COR-L47 (cell line): ENCODE measurements at places on chromosomes 5 and 9.

DNA sequence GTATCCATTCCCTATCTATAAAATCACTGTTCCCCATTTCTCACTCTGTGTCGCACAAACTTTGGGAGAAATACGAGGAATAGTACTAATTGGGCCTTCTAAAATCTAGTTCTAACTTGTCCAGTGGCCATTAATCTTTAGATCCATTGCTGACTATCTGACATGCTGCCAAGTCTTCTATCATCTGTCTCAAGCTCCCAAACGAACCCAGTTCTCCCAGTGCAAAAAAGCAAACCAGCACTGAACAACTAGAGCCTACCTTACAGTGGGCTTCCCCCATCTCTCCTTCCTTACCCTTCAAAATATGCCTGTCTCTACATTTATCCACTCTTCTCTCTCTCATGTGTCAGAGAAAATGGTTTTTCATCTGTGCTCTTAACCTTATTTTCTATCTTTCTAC lies 3.2 kb upstream of the SPINK7 start:
- DNase-seq = no peak

DNA sequence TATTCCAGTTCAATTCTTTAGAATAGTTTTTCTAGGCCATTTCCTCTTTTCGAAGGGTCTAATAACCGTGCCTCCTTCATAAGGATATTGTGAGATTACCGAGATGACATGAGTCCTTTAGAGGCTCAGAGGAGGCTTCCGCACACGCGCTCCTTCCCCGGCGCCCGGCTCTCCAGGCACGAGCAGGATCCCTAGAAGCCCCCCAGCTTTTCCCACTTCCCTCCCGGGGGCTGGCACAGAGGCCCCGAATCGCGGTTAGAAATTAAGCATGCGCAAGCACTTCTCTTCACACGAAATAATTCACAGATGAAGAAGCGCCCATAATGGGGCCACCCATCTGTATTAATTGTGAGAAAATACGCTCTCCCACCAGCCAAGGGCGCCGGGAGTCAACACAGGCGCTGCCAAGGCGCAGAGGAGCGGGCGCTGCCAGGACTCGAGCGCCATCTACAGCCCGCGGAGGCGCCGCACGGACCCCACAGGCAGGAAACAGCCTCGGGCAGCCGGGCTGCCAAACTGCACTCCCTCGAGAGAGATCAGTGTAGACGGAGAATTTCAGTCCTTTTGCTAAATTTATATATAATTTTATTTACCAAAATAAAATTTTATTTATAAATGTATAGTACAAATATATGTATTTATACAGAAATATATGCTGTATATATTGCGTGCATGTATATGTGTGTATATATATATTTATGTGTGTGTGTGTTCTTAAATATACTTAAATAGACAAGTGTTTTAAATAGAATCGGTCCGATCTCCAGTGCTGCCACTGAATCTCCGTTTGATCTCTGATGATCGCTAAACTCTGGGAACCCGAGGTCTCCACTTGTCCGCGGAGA lies 258.1 kb upstream of the NFIL3 start:
- DNase-seq = peak; percentile 35

- peak; percentile 52 for DNase-seq
Measured at GRCh38 chr9:91817493-91818224, 132.4 kb downstream of the ROR2 start.

DNA sequence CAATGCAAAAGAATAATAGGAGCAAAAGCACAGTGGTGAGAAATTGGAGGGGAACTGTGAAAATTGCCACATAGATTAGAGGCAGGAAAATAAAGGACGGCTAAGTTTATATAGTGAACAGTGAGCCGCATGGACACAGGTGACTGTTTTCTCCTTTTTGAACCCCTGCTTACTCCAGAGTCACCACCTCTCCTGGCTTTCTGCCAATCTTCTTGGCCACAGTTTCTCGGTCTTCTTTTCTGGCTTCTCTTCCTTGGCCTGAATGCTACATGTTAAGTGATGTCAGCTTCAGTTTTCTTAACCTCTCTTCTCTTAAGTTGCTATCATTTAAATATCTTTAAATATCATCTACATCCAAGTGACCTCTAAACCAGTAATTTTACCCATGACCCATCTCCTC lies 47.3 kb upstream of the CDKN2B start:
- no peak for DNase-seq

GRCh38 chr5:175305251-175305650 lies 138.7 kb downstream of the DRD1 start:
- DNase-seq = no peak

- peak; percentile 90 for DNase-seq
Measured at GRCh38 chr9:128127990-128128835, 684 bp upstream of the PTGES2 start.

GRCh38 chr9:124394167-124394566 lies 21.1 kb downstream of the PSMB7 start:
- DNase-seq = no peak

GRCh38 chr5:154701181-154701580 lies 54.0 kb upstream of the LARP1 start:
- no peak for DNase-seq

GRCh38 chr5:59446356-59446755 lies 447.2 kb downstream of the PDE4D start:
- no peak for DNase-seq

GRCh38 chr5:174608631-174609097 lies 115.7 kb upstream of the MSX2 start:
- DNase-seq = peak; percentile 59

- no peak for DNase-seq
Measured at GRCh38 chr5:160342413-160342941, 27.9 kb downstream of the C1QTNF2 start.

- DNase-seq = no peak
Measured at GRCh38 chr5:125050926-125051325, 304.5 kb upstream of the ZNF608 start.

DNA sequence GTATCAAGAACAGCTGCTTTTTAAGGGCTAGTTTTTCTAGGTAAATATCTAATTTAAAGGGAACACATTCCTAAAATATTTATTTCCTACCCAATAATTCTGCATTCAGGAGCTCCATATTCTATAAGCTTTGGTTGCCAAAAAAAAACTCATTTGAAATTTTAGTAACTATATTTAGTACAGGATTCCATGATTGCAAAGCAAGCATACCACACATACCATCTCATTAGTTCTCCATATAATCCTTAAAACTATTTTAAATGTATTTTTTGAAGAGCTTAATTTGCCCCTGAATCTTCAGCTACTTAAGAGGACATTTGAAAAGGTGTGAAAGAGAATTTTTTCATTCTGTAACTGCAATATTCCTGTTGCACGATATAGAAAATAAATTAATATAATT lies 877.0 kb downstream of the NR2F1-AS1 start:
- DNase-seq = no peak

DNA sequence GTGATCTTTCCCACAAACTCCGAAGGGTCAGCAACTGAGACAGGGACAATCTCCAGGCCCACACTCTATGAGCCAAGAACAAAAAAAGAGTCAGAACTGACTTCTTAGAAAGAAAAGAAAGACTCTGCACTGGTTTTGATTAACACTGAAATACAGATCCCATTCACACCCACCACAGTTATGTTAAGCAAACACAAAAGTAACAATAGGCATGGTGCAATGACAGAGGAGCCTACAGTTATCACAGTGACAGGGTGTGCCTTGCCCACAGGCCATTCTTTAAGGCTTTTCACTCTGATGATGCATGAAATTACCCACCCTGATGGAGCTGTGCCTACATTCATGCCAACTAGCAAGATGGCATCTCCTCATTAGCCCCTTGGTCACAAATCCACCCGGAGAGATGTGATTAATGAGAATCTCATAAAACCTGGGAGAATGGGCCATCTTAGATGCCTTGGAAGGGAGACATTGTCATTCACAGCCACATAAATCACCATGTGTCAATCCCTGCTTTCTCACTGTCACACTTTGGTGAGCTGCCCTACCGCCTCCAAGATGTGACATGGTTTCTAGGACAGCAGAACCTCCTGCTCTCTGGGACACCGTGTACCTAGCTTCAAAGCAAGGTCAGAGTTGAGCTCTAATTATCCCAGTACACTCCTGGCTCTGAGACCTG lies 27.6 kb upstream of the FSTL4 start:
- no peak for DNase-seq

GRCh38 chr9:129836311-129837007 lies 1.2 kb downstream of the USP20 start:
- DNase-seq = no peak

DNA sequence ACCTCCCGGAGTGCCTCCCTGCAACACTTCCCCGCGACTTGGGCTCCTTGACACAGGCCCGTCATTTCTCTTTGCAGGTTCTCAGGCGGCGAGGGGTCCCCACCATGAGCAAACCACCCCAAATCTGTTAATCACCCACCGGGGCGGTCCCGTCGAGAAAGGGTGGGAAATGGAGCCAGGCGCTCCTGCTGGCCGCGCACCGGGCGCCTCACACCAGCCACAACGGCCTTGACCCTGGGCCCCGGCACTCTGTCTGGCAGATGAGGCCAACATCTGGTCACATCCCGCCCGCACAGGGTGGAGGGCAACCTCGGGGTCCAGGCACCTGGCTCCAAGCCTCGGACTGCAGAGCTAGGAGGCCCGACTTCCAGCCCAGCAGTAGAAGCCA lies 776 bp upstream of the TERT start:
- DNase-seq = no peak

- no peak for DNase-seq
Measured at GRCh38 chr5:117475919-117476318, 901.3 kb upstream of the SEMA6A start.

GRCh38 chr9:27451207-27451797 lies 72.8 kb upstream of the IFNK start:
- DNase-seq = no peak

DNA sequence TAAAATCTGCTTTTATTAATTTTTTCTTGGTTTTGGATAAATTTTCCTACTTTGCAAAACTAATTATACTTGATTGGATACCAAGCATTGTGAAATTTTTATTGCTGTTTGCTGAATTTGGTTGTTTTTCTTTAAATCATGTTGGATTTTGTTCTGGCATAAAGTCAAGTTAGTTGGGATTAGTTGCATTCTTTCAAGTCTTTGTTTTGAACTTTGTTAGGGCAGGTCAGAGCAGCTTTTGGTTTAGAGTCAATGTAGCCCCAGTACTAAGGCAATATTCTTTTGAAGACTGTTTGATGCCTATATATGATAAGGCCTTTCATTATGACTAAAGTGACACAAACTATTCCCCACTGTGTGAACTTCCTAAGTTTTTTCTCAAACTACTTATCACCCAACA lies 531.1 kb downstream of the RASEF start:
- DNase-seq = no peak

GRCh38 chr9:79766091-79766490 lies 194.3 kb downstream of the TLE4 start:
- no peak for DNase-seq

DNA sequence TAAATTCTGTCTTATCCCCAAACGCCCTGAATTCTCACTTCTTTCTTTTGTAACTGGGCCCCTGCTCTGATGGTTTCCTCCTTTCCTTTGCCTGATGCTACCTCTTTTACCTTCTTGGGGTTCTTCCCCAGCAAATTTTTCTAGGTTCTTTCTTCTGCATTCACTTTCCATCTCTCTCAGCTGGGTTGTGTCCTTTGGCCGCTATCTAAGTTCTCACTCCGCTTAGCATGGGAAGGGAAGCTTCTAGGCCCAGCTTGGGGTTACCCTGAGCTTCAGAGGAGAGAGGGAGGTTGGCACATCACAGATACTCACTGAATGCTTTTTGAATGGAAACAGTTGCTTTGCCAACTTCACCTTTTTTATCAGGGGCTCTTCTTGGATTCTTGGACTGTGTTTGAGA lies 17.0 kb downstream of the PALM2AKAP2 start:
- DNase-seq = no peak

GRCh38 chr9:127021664-127022363 lies 100.6 kb downstream of the ANGPTL2 start:
- DNase-seq = no peak

DNA sequence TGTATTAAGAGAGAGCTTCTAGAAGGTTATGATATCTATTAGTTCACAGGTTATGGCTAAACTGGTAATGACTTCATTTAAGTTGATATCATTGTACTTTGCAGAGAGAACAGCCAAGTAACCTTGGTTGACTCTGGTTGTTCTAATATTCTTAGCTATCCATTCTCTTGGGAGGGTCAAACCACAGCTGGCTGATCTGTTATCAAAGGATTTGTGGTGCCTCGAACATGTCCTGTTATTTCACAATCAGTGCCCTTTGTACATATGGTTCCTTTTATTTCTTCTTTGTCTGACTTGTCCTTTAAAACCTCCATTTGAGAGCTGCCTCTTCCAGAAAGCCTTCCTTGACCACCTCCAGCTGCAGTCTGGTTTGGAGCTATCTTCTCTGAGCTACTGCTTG lies 61.7 kb downstream of the PDE8B start:
- DNase-seq = no peak

GRCh38 chr5:137333928-137334327 lies 165.2 kb downstream of the SPOCK1 start:
- DNase-seq = no peak

GRCh38 chr9:69674112-69674685 lies 2.0 kb upstream of the APBA1 start:
- DNase-seq = peak; percentile 59

- DNase-seq = no peak
Measured at GRCh38 chr9:77673941-77674791, 26.0 kb upstream of the GNA14 start.

DNA sequence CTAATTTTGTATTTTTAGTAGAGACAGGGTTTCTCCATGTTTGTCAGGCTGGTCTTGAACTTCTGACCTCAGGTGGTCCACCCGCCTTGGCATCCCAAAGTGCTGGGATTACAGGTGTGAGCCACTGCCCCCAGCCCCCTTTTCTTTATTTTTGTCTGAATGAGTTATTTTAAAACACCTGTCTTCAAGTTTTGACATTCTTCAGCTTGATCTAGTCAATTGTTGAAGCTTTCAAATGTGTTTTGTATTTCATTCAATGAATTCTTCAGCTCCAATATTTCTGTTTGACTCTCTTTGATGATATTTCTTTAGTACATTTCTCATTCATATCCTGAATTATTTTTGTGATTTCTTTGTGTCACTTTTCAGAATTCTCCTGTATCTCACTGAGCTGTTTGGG lies 486.2 kb downstream of the DMAC1 start:
- DNase-seq = no peak
